ENCODE measurements at places on chromosomes 7 and 10.

DNA sequence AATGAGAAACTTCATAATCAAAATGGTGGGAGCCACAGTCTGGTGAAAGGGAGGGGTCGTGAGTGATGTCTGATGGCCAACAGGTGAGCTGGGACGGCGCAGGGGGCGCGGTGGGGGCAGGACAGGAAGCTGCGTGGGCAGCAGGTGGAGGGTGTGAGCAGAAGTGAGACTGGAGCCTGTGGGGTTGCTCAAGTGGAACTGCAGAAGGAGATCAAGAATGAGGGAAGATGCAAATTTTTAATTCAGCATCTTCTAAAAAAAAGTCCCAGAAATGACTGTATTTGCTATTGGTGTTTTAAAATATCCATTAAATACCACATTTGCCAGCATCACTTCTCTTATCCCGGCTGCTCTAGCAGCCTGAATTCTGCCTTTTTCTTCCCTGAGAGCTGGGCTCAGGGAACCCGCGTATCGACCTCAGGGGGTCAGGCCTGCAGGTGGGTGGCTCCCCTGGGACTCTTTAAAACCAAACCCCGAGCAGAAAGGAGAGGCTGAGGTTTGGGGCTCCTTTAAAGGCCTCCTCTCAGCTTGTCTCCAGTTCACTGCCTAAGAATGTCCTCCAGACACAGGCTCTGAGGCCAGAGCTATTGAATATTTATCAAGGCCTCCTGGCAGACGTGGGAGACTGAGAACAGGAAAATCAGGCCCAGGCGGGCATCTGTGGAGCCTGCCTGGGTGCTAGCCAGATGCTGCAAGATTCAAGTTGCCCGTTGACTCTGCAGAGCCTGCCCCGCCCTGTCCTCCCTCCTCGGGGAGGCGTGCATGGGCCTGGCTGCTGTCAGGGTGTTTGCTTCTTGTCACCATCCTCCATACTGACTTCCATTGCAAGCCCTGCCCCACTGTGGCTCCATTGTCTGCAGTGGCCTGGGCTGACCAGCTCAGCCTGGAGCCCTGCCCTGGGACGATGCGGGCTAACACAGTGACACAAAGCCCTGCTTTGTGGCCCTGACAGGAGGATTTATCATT is 53.9 kb downstream of the SYPL1 start:
- DNase-seq, result peak; percentile 10

- no peak for DNase-seq
Observed at GRCh38 chr7:82477733-82478515, 34.3 kb upstream of the CACNA2D1 start.

DNA sequence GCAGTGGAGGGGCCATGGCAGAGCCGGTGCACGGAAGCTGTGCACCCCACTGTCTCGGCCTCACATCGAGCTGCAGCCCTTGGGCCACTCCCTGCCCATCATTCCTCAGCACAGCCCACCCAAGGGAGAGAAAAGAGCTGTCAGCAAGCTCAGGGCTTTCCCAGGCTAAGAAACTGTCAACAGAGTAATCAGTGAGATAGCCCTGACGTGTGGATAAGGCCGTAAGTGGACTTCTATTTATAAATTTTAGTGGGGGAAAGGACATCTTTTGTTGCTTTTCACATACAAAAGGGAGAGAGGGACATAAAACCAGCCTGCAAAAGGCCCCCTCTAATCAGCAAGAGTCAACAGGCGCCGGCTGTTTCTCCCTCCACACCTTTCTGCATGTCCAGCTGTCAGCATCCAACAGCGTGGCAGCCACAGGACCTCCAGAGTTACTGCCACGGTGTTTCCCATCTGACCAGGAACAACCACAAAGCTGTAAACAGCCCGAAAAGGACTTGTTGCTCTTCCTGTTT is 56.8 kb upstream of the DDC start:
- DNase-seq, result no peak

- DNase-seq, result peak; percentile 25
Observed at GRCh38 chr10:11687357-11687771, 54.8 kb upstream of the ECHDC3 start.

GRCh38 chr10:66752714-66753113 is 173.1 kb upstream of the LRRTM3 start:
- no peak for DNase-seq

GRCh38 chr7:157876469-157877285 is 539.9 kb downstream of the DNAJB6 start:
- DNase-seq, result no peak

DNA sequence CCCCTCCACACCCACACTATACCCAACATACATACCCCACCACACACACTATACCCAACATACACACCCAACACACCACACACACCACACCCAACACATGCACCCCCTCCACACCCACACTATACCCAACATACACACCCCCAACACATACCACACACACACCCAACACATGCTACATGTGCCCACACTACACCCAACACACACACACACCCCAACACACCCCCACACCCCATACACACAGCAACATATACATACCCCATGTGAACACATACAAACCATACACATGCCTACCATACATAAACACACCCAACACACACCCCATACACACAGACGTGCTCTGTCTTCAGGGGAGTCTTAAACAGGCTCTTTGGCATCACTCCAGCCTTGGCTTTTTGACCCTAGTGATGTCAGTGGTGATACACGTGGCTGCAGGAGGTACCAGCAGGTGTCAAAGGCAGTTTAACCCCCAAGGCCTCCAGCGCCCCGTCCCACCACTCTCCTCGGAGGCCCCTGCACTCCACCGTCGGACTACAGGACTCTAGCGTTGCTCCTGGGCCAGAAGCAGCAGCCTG is 73.4 kb downstream of the HIPK2 start:
- peak; percentile 18 for DNase-seq

DNA sequence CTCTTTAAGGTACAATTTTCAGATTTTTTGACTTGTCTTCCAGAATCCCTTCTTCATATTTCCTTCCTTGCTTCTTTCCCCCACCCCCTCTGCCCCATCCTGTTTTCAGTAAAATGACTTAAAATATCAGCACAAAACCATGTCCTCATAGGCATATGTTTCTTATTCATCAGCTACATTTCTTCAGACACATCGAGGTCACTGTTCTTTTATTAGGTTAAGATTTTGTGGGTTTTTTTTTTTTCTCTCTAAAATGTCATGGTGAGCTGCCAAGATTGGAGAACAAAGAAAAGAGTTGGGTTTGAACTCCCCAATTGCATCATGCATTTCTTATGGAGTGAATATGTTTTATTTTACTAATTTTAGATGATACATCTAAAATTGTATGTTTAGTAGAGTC is 35.8 kb downstream of the LAMB4 start:
- DNase-seq, result no peak

GRCh38 chr7:13117103-13117502 is 429.7 kb downstream of the ARL4A start:
- peak; percentile 33 for DNase-seq

Data from hematopoietic multipotent progenitor cell treated with erythropoietin and hydrocortisone succinate and interleukin-3 and kit ligand, for 8 days (in vitro differentiated cells).